T-helper 17 cell (primary cell): ENCODE measurements at places on chromosomes 5 and 9. TPM values are rescaled to one million over a fixed set of nuclear protein-coding genes. Genes with fewer than 3 reads are reported as not detected.

The MCIDAS gene
- total RNA-seq = not detected

The ANAPC2 gene
- total RNA-seq = 114 TPM

The PDE6A gene
- not detected for total RNA-seq

The ZNF300 gene
- 2.2 TPM for total RNA-seq

The INSL4 gene
- 0.16 TPM for total RNA-seq

- no peaks in the 10 kb centered on the region for H3K36me3 ChIP-seq
- no peak overlapping the region for H3K4me3 ChIP-seq
- no peak overlapping the region for H3K27ac ChIP-seq
- peaks cover 19% of the 10 kb centered on the region for H3K27me3 ChIP-seq
Measured at GRCh38 chr9:36725777-36726356, 153.2 kb downstream of the MELK start.

- no peaks in the 10 kb centered on the region for H3K27me3 ChIP-seq
- no peak overlapping the region for H3K4me3 ChIP-seq
- no peak for DNase-seq
- no peak overlapping the region for H3K27ac ChIP-seq
Measured at GRCh38 chr5:69211200-69211599, 21.8 kb downstream of the CENPH start.

DNA sequence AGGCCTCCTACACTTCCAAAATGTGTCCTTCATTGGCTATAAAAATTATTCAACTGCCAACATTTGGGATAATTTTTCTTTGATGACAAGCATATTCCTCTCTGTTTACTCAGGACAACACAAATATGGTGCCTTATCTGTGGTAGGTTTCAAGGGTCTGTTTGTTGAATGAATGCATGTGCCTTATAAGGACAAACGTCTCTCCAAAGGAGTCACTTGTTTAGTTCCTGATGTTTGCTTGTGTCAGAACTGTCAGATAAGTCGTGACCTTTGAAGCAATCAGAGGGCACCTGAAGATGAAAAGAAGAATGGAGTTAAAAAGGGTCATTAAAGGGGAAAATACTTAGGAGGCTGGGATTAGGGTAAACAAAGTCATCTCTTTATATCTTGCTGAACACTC is 3.6 kb upstream of the OR1J2 start:
- no peak overlapping the region for H3K27ac ChIP-seq
- H3K36me3 ChIP-seq = peaks cover 4% of the 10 kb centered on the region
- DNase-seq = no peak
- peaks cover 28% of the 10 kb centered on the region for H3K27me3 ChIP-seq
- H3K4me1 ChIP-seq = peaks cover 3% of the 10 kb centered on the region

DNA sequence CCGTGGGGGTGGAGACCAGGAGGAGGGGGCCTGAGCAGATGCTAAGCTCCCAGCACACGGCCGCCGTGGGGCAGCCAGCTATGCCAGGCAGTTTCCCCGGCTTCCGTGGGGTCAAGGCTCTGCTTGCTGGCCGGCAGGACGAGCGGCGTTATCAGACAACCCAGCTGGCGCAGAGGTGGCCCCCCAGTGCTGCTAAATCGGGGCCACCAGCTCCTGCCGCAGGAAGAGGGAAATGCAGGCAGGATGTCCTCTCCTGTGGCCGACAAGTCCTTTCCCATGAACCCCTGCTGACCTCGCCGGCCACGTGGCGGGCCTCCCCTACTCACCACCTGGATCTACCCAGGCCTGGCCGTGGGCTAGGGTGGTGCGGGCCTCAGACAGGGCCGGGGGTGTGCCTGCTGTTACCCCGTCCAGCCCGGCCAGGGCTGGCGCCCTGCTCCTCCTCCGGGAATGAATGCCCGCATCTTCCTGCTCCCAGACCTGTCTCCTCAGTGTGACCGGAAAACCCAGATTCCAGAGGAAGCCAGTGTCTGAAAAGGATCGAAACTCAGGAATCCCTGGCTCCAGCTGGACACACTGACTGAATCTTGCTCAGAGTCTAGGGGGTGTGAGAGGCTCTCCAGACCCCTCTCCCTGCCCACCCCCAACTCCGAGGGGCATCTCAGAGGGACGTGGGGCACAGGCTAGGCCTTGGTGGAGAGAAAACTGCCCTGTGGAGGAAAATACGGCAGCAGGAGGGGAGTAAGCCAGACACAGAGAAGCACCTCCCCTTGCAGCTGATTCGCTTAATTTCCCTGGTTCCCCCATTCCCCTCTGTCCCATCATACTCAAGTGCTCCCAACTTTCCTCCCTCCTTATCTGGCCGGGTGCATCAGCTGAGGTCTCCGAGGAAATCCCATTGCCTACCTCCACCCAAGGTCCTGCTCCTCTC is 3.9 kb downstream of the FLT4 start:
- H3K4me3 ChIP-seq = no peak overlapping the region
- no peak overlapping the region for H3K27ac ChIP-seq
- peaks cover 8% of the 10 kb centered on the region for H3K4me1 ChIP-seq
- H3K27me3 ChIP-seq = peaks cover 40% of the 10 kb centered on the region
- DNase-seq = no peak

GRCh38 chr5:18375641-18376040 is 741.4 kb downstream of the TAF11L14 start:
- no peaks in the 10 kb centered on the region for H3K27me3 ChIP-seq
- DNase-seq = no peak
- no peaks in the 10 kb centered on the region for H3K36me3 ChIP-seq

DNA sequence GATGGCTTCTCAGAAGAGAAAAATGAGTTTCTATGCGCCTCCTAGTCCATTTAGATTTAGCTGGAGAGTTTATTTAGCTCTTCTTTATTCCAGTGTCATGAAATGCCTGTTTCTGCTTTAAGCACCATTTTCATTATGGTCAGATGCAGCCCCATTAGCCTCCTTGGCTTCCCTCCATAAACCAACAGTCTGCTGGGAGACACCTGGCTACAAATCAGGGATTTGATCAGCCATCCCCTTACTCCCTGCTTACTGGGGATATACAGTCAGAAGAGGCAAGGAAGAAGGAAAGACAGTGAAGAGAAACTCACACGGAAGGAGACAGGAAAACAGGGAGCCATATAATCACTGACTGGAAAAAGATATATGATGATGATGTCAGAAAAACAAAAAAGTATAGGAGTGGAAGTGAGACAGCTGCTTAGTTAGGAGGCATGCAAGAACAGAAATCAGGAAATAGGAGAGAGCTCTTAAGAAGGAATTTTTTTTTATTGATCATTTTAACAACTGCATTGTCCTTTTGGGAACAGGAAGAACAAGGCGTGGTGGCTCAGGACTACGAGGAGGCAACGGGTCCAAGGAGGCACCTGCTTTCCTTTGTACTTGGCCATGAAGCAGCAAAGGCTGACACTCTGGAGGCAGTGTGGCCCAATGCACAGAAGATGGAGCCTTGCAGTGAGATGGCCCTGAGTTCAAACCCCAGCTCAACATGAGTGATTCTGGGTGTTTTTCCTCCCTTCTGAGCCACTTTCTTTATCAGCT is 56.1 kb downstream of the MED27 start:
- no peak overlapping the region for H3K27ac ChIP-seq
- H3K27me3 ChIP-seq = no peaks in the 10 kb centered on the region
- H3K4me3 ChIP-seq = no peak overlapping the region
- no peak for DNase-seq

DNA sequence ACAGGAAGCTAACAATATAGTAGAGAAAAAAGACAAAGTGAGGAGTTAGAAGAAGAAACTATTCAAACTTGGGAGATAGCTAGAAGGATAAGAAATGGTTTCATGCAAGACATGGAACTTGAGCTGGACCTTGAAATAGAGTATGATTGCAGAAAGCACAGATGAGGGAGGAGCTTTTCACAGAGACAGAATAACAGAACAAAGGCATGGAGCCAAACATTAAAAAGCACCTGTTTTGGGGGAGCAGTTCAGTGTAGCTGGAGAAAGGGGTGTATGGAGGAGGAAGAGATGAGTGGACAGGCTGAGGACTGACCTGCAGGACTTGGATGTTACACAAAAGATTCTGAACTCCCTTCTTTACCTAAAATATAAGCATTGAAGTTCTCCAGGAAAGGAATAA is 25.2 kb downstream of the DTWD2 start:
- H3K4me3 ChIP-seq = no peak overlapping the region
- peaks cover 3% of the 10 kb centered on the region for H3K4me1 ChIP-seq
- no peak for DNase-seq
- no peaks in the 10 kb centered on the region for H3K27me3 ChIP-seq
- no peak overlapping the region for H3K27ac ChIP-seq

GRCh38 chr5:32791536-32792243 is 80.6 kb downstream of the NPR3 start:
- no peaks in the 10 kb centered on the region for H3K36me3 ChIP-seq
- H3K4me3 ChIP-seq = no peak overlapping the region
- H3K4me1 ChIP-seq = no peaks in the 10 kb centered on the region

DNA sequence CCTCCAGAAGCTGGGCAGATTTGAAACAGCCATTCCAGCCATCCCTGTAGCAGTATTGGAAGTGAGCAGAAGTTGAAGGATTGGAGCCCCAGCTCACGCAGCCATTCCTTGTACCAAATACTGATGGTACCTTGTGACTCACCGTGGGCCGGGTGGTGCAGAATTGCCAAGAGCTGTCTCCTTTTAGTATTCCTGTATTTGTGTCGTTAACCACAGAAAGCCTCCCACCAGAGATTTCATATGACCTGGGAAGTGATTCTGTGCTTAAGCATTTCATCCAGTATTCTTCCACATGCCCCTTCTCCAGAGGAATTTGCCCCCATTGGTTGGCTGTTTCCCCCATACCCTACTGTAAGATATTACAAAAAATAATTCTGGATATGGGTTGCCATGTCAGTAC is 17.7 kb upstream of the TLX3 start:
- peaks cover 60% of the 10 kb centered on the region for H3K27me3 ChIP-seq
- H3K27ac ChIP-seq = no peak overlapping the region
- H3K36me3 ChIP-seq = no peaks in the 10 kb centered on the region

- no peaks in the 10 kb centered on the region for H3K4me1 ChIP-seq
- DNase-seq = no peak
- H3K36me3 ChIP-seq = no peaks in the 10 kb centered on the region
- H3K4me3 ChIP-seq = no peak overlapping the region
- no peaks in the 10 kb centered on the region for H3K27me3 ChIP-seq
- no peak overlapping the region for H3K27ac ChIP-seq
Measured at GRCh38 chr9:118209343-118209742, 505.1 kb downstream of the TLR4 start.

- no peak for DNase-seq
- H3K4me3 ChIP-seq = peak overlapping the region; percentile 59
- peaks cover 47% of the 10 kb centered on the region for H3K4me1 ChIP-seq
- peak overlapping the region; percentile 60 for H3K27ac ChIP-seq
- H3K36me3 ChIP-seq = peaks cover 12% of the 10 kb centered on the region
Measured at GRCh38 chr5:131542723-131543122, 92.3 kb downstream of the RAPGEF6 start.
